ENCODE measurements at places on chromosomes 3 and 15. TPM values are rescaled to one million over a fixed set of nuclear protein-coding genes. Genes with fewer than 3 reads are reported as not detected.

CHRNB4 gene
- not detected for total RNA-seq

RYR3 gene
- 0.23 TPM for total RNA-seq

EPHB1 gene
- total RNA-seq: 1.3 TPM

GRK7 gene
- 0.18 TPM for total RNA-seq

ACVR2B gene
- total RNA-seq: 6.6 TPM

- peaks cover 22% of the 10 kb centered on the region for H3K4me1 ChIP-seq
- peaks cover 8% of the 10 kb centered on the region for H3K36me3 ChIP-seq
- H3K4me3 ChIP-seq: no peak overlapping the region
- DNase-seq: no peak
Observed at GRCh38 chr3:66386925-66387650, 113.7 kb downstream of the LRIG1 start.

GRCh38 chr3:95044101-95044500, 981.2 kb downstream of the NSUN3 start:
- H3K36me3 ChIP-seq: no peaks in the 10 kb centered on the region
- H3K27ac ChIP-seq: no peak overlapping the region
- H3K4me1 ChIP-seq: no peaks in the 10 kb centered on the region
- DNase-seq: no peak

- H3K4me1 ChIP-seq: no peaks in the 10 kb centered on the region
- H3K27ac ChIP-seq: no peak overlapping the region
- H3K36me3 ChIP-seq: peaks cover 2% of the 10 kb centered on the region
- H3K4me3 ChIP-seq: no peak overlapping the region
- H3K27me3 ChIP-seq: no peaks in the 10 kb centered on the region
- no peak for DNase-seq
Observed at GRCh38 chr15:87245592-87245991, 1010.9 kb downstream of the NTRK3 start.

DNA sequence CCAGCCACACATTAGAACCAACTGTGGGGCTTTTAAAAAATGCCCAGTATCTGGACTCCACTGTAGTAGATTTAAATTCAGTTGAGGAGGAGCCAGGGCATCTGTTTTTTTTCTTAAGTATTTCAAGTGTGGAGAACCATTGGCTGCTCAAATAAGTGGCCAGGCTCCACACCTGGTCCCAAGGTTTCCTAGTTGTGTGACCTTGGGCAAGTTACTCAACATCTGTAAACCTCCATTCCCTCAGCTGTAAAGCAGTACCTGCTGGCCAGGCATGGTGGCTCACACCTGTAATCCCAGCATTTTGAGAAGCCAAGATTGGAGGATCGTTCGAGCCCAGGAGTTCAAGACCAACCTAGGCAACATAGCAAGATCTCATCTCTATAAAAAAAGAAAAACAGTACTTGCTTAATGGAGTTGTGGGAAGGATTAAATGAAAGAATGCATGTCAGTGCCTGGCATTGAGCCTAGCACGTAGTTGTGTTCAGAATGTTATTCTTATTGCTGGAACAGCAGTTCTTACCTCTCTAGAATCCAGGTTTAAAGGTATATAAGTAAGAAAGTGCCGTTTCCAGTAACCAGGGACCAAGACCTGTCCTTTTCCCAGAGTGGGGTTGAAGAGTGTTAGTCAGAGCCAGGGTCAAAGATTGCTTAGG, 2.0 kb downstream of the PPP1R14D start:
- no peak overlapping the region for H3K4me3 ChIP-seq
- no peak overlapping the region for H3K27ac ChIP-seq
- H3K27me3 ChIP-seq: peaks cover 4% of the 10 kb centered on the region
- H3K36me3 ChIP-seq: peaks cover under 1% of the 10 kb centered on the region
- DNase-seq: no peak

- H3K27me3 ChIP-seq: no peaks in the 10 kb centered on the region
- no peak overlapping the region for H3K27ac ChIP-seq
- no peaks in the 10 kb centered on the region for H3K36me3 ChIP-seq
- H3K4me3 ChIP-seq: no peak overlapping the region
- DNase-seq: no peak
Observed at GRCh38 chr15:56792211-56792610, 58.9 kb upstream of the ZNF280D start.

DNA sequence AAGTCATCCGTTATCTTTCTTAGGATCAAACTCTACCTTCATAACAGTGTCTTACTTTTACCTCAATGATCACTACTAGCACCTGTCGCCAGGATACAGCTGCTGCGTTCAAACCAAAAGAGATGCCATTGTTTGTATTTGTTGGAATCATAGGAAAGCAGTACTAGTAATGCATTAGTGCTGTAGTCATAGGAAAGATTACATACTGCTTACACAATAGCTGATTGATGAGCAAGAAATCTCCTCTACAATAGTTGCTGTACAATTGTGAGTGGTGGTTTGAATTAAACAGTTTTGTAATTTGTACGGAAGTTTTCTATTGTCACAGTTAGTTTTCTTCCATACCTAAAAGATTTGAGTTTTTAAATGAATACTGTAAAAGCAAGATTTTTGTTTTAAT, 21.4 kb downstream of the ACAP2 start:
- DNase-seq: no peak
- H3K4me1 ChIP-seq: peaks cover 39% of the 10 kb centered on the region
- no peaks in the 10 kb centered on the region for H3K27me3 ChIP-seq
- no peak overlapping the region for H3K4me3 ChIP-seq
- H3K36me3 ChIP-seq: peaks cover 3% of the 10 kb centered on the region

GRCh38 chr3:108225221-108225620, 3.0 kb upstream of the IFT57 start:
- H3K27me3 ChIP-seq: no peaks in the 10 kb centered on the region
- H3K36me3 ChIP-seq: peaks cover 3% of the 10 kb centered on the region
- peak overlapping the region; percentile 100 for H3K27ac ChIP-seq
- DNase-seq: no peak
- no peak overlapping the region for H3K4me3 ChIP-seq
